Transverse colon (tissue), 4 donors: ENCODE measurements at places on chromosomes 7 and 10.

DNA sequence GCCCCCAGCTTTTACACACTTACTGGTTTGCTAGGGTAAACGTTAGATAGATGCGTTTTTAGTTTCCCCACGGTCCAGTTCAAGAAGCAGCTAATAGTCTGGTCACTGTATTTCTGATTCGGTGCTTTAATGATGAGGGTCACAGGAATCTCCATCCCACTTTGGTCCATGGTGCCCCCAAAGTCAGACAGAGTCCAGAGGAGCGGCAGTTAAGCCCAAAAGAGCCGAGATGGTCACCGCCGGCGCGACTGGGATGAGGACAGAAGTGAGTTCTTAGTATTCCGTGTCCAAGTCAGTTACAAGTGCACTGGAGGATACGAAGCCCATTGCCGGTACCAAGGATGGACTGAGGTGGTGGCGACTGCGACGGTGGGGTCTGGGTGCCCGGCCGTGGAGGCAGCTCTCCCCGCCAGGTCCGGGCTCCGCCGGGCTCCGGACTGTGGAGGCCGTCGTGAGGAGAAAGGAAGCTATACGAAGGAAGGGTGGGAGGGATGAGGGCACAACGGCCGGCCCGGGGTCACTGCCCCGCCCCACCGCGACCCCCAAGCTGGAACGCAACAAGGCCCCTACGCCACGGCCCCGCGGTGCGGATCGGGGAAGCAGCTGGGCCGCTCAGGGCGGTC lies 663 bp downstream of the HERPUD2 start:
- DNase-seq: no peak

DNA sequence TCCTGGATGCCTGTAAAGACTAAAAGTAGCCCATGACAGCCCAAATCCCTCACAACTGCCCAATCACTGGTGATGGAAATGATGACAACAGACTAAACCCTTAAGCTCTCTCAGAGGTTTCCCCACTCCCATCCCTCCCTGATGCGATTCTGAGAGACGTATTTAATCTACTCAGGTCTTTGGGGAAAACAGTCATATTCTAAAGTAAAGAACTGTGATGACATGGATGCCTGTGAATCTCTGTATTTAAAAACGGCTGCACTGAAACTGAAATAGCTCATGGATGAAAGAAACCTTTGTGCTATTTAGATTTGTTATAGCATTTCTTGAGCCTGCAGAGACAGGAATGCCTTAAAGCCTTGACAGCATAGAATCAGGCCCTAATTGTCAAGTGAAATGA lies 28.5 kb downstream of the VPS41 start:
- no peak for DNase-seq

GRCh38 chr7:15586266-15586665 lies 24.5 kb upstream of the AGMO start:
- no peak for DNase-seq

DNA sequence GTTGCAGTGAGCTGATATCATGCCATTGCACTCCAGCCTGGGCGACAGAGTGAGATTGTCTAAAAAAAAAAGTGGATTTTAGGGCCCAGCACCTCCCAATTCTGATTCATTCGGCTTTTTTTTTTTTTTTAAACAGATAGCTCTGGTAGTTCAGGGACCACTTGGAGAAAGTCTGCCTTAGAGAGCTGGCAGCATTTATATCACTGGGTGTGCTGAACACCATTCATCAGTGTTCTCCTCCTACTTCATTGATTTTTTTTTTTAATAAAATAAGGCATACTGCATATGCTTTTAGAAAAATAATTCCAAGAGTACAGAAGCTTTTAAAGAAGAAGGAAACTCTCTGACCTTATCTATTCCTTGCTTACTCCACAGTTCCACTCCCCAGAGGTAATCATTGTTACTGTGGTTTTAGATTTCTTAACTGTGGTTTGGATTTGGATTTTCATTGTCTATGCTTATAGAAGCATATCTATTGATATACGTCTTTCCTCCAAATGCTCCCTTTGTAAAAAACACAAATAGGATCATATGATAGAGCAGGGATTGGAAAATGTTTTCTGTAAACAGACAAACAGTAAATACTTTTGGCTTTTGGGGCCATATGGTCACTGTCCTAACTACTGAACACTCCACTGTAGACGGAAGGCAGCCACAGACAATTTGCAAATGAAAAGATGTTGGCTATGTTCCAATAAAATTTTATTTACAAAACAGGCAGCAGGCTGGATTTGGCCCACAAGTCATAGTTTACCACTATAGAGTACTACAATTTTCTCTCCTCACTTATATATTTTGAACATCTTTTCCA lies 21.1 kb upstream of the SAR1A start:
- DNase-seq: no peak

- DNase-seq: no peak
Measured at GRCh38 chr10:63720676-63721075, 199.5 kb downstream of the REEP3 start.

DNA sequence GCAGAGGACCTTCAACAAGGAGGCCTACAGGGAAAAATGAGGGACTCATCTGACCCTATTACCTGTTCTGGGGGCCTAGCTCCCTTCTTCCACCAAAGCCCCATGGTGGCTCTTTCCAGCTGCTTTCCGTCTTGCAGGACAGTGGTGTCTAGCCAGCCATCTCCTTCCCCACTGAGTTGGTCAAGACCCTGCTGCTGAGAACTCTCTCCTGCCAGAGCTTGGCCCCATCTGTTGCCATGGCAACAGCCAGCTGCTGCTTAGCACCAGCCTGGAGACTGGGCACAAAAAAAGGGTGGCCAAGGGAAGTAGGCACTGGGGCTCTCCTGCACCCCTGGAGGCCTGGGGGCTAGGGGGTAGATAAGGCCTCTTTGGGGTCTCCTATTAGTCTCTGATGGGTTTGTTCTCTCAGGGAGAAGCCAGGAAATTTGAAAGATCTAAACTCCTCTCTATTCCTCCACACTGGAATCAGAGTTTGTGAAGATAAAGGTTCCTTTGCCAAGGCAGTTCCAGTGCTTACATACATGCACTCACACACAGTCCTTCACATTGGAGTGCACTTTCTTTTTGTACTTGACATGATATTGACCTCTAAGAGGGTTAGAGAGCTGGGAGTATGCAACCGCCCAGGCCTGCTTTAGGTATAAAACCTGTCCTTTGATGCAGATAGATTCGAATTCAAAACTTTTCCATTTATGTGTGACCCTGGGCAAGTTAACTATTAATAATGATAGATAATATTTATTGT lies 15.8 kb downstream of the TSPAN33 start:
- DNase-seq: no peak

- DNase-seq: no peak
Measured at GRCh38 chr7:69203871-69204270, 394.4 kb upstream of the AUTS2 start.

GRCh38 chr7:114212721-114213429 lies 201.7 kb upstream of the FOXP2 start:
- DNase-seq: no peak

DNA sequence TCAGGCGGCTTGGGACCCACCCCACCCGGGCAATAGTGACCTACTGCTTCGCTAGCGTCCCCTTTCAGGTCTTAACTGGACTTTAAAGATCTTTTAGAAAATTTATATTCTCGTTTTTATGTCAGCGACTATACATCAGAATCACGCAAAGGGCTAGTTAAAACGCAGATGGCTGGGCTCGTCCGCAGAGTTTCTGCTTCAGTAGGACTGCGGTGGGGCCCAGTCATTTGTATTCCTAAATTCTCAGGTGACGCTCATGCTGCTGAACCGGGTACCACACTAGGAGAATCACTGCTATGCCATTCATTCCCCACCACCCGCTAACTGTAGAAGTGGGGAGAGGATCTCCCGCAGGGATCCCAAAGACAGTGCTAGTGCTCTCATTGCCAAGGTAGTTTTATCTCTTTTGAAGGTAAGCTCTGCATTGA lies 12.0 kb upstream of the SP8 start:
- DNase-seq: no peak

DNA sequence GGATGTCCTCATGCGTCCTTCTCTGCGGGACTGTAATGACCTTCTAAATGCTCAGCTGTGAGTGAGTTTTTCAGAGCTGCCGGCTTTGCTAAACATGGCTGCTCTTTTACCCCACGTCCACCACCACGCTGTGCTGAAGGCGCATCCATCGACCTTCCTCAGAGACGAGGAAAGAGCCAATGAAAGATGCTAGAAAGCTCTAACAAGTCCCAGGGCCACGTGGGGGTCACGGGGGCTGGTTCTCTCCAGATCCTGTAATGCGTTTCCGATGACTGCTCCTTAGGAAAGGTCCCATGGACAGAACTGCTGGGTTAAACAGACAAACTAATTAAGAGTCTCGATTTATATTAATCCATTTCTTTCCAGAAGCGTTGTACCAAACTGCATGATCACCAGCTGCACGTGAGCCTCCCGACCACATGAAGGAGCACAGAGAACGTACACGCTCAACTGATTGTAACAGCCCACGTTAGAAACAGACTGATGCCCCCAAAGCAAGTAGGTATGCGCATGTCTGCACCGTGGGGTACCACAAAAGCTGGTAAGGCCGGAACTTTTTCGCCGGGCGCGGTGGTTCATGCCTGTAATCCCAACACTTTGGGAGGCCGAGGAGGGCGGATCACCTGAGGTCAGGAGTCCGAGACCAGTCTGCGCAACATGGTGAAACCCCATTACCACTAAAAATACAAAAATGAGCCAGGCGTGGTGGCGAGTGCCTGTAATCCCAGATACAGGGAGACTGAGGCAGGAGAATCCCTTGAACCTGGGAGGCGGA lies 109.6 kb downstream of the TCERG1L start:
- DNase-seq: no peak

DNA sequence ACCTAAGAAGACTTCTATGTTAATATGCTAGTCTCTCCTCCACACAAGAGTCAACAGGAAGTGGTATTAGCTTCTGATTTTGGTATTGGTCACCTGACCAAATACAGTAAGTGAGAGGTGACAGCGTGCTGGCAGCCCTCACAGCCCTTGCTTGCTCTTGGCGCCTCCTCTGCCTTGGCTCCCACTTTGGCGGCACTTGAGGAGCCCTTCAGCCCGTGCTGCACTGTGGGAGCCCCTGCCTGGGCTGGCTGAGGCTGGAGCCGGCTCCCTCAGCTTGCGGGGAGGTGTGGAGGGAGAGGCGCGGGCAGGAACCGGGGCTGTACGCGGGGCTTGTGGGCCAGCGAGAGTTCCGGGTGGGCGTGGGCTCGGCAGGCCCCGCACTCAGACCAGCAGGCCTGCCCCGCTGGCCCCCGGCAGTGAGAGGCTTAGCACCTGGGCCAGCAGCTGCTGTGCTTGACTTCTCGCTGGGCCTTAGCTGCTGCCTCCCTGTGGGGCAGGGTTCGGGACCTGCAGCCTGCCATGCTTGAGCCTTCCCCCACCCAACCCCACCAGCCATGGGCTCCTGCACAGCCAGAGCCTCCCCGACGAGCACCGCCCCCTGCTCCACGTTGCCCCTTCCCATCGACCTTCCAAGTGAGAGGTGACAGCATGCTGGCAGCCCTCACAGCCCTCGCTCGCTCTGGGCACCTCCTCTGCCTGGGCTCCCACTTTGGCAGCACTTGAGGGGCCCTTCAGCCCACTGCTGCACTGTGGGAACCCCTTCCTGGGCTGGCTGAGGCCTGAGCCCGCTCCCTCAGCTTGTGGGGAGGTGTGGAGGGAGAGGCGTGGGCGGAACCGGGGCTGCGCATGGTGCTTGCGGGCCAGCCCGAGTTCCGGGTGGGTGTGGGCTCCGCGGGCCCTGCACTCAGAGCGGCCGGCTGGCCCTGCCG lies 4.2 kb upstream of the ACSL5 start:
- DNase-seq: peak; percentile 8
